ENCODE measurements at places on chromosomes 7 and 10.

GRCh38 chr10:6770846-6771245, 190.8 kb upstream of the PRKCQ start:
- DNase-seq = no peak

DNA sequence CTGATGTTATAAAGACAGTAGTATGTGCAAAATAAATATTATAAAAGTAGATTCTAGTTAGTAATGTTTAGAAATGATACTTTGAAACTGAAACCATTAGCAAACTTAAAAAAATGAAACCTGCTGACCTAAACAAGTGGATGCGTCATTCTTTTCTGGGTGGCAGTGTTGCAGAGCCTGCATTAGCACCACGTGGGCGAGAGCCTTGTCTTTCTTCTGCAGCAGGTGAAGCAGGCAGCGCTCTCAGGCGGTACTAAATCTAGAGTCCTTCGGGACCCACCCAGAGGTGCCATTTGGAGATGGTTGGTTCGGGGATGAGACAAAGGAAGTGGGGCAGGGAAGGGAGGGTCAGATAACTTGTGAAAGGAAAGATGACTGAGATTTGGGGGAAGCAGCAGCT, 759.1 kb upstream of the IGFBP3 start:
- DNase-seq = no peak

- no peak for DNase-seq
These were observed 102.8 kb downstream of the PLPP4 start for GRCh38 chr10:120559800-120560199.

DNA sequence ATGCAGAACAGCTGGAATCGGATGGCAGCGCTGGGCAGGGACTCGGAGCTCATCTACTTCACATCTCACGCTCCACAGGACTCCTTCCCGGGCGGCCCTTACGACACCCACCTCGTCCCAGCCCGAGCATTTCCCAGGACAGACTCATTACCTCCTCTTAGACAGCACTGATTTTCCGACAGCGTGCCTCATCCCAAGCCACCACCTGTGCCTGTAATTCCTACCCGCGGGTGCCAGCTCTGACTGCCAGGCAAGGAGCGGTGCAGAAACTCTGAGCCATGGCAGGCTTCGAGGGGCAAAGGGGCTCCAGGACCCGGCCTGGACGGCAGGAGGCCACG, 25.6 kb downstream of the GPER1 start:
- DNase-seq = no peak

DNA sequence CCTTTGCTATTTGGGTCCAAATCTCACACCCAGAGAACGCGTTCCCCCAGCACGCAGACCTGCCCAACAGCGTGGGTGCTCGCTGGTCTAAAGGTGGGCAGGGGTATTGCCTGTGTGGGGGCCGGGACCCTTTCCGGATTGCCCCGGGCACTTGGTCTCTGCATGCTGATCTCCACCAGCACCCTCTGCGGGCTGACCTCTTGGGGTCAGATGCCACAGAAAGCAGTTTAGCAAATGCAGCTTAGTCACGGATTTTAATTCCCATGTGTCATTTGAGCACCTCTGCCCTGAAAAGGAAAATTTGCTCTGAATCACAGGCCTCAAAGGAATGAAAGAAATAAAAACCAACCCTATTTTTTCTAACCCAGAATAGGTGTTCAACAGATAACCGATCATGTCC, 46.7 kb downstream of the PKD1L1 start:
- DNase-seq = no peak

DNA sequence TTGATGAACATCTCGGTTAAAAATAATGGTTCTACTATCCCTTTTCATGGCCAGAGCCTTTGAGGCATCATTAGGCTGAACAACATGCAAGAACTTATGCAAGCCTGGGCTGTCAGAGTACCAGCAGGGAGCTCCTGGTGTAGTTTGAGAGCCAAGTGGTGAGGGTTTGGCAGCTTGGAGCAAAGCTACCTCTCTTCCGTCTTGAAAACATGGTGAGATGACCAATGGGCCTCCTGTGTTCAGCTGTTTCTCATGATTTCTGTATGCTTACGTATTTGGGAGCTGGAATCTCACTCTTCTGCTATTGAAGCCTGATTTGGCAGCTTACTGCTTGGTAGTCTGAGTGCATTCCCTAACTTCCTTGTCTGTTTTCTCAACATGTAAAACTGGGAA, 150.4 kb downstream of the CXCL12 start:
- no peak for DNase-seq

DNA sequence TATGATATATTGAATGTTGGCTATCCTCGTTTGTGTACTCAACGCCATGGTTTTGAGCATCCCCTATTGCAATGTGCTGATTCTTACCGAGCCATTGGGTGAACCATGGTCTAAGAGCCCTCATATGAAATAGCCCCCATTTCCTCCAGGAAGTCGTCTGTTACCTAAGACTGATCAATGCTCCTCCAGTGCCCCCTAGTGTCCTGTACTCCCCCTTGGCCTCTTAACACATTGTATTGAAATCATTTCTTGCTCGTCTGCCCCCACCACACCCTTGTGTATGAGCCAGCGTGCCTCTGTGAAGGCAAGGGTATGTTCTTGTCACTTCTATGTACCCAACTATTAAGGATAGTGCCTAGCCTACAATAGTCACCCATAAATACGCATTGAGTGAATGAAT, 11.2 kb upstream of the SLC35B4 start:
- peak; percentile 64 for DNase-seq

GRCh38 chr7:155809332-155809946, 2.8 kb downstream of the SHH start:
- DNase-seq = no peak

DNA sequence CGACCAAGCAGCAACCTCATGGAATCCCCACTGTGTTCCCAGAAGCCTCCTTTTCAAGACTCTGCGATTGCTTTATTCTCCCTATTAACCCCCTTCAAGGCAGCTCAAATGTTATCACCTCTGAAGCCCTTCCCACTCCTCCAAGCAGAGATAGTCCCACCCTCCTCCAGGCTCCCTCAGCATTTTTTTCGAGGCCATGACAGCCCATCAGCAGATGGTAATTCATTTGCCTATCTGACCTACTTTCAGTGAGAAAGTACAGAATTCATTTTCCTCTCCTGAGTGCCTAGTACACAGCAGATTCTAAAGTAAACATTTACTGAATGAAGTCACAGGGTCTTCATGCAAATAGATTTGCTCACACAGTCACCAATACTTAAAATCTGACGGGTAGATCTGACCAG, 47.8 kb downstream of the HERPUD2 start:
- no peak for DNase-seq

DNA sequence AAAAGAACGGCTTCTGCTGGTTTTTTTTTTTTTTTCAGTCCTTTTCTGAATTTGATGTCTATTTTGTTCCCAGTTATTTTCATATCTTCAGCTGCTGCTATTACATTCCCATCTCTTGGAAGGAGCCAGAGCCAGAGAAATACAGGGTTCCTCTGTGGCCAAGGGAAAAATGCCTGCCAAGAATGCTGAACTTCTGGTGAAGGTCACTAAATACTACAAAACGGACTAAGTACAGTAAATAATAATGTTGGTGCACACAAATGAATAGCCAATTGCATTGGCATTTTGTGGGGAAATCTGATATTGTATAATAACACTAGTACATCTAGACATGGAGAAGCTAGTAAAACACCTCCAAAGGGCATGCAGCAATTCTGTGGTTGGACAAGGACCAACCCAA, 56.3 kb upstream of the ZEB1 start:
- no peak for DNase-seq

GRCh38 chr10:103545366-103545765, 51.9 kb downstream of the NEURL1 start:
- no peak for DNase-seq

DNA sequence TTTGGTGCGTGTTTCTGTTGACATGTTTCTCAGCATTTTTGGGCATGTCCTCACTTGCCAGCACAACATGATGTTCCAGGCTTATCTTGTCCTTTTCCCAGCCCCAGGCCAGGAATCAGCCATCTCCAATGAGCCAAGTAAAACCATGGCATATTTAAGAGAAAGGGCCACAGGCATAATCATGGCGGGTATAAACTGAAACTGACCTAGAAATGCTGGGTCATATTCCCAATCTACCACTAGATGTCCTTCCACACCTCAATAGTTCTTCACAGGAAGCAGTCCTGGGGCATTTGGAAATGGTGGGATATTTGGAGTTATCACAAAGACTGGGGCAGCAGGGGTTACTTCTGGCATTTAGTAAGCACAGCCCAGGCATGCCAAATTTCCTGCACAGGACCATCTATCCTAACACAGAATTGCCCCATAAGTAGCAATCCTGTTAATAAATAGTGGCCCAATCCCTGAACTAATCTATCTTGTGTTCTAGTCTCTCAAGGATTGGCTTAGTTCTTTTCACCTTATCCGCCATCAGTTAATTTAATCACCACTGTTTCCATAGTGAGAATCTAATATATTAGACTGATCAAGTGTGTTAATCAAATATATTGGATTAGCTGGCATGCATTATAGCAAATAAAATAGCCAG, 101.6 kb downstream of the NPSR1 start:
- DNase-seq = no peak

DNA sequence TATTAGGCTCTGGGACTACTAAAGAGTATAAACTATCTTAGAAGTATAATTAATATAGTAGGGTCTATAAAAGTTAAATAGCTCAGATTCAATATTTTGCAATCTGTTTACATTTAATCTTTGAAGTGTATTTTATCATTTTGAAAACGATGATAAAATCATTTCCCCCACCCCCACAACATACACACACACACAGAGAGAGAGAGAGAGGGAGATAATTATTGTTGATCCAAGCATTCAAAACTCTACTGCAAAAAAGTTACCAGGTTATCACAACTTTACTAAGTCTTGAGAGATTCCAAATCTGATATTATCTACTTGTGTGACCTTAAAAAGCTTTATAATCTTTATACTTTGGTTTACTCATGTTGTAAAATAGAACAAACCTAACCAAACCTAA, 14.0 kb downstream of the ZNF800 start:
- no peak for DNase-seq

DNA sequence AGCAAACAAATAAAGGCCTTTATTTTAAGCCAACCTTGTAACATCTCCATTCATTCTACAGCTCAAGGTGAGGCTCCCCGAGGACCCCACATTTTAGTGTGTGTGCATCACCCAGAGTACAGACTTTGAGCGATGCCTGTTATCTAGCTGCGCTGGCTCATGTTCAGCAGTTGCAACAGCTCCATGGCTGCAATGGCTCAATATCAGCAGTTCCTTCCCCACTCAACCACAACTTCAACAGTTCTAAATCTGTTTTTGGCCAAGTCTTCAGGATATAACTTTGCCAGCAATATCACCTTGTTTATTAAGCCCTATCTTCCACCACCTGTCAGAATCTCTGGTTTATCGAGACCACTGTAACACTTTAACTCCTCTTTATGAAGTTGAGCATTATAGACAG, 95.8 kb downstream of the WNT2 start:
- DNase-seq = no peak

GRCh38 chr7:155962191-155962967, 150.1 kb upstream of the SHH start:
- DNase-seq = no peak

DNA sequence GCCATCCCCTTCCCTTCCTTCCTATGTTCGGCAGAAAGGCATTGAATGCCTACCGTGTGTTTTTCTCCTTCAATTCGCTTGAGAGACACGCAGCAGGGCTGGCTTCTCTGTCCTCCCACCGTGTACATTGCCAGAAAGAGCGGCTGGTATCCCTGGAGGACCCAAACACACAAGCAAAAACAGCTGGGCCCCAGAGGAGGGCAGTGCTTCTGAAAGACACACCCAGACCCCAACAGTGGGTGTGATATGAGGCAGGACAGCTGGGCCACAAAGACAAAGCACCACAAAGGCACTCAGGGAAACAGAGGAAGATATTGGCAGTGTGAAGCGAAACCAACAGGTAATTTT, 133.1 kb upstream of the SH2B2 start:
- no peak for DNase-seq

DNA sequence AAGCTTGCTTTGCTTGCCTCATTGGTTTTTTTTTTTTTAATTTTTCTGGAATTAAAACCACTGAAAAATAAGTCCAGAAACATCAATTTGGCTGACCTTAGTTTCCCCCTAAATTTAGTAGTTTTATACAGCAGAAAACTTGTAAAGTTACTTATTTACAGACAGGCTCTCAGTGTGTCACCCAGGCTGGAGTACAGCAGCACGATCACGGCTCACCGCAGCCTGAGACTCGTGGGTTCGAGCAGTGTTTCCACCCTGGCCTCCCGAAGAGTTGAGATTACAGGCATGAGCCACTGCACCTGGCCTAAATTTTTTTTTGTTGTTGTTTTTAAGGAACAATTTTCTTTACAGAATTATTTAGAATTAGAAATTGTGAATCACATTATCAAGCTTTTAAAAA, 250.5 kb downstream of the SDK1 start:
- DNase-seq = no peak

- no peak for DNase-seq
These were observed 65.8 kb downstream of the VIPR2 start for GRCh38 chr7:159078911-159079270.

- DNase-seq = no peak
These were observed 95.7 kb downstream of the PKD1L1 start for GRCh38 chr7:47852330-47853245.

GRCh38 chr7:30032310-30033125, 4.3 kb downstream of the PLEKHA8 start:
- DNase-seq = no peak

- no peak for DNase-seq
These were observed 109.6 kb downstream of the KIF20B start for GRCh38 chr10:89810908-89811525.

DNA sequence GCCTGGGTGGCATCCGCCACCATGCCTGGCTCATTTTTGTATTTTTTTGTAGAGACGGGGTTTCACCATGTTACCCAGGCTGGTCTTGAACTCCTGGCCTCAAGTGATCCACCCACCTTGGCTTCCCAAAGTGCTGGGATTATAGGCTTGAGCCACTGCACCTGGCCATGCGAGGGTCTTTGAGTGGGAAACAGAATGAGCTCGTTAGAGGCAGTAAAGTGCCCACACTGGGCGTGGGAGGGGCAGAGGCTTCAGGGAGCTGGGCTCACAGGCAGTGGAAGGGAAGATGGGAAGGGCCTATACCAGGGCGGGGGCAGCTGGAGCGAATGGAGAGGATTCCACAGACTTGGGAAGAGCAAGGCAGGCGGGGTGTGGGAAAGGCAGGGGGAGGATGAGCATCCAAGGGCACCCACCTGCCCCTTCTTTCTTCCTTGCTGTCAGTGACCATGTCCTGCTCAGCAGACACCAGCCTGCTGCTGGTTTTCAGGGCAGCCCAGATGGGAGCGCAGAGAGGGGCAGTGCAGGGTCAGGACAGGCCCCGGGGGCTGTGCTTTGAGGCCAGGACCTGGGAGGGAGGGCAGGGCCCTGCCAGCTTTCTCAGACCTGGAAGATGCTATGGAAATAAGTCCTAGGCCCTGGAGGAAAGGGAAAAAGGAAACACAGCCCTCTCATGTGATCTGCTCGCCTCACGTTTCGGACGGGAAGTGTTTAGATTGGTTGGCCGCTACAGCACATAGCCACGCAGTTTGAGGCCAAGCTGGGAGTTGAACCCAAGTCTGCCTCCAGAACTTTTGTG, 4.2 kb downstream of the FZD9 start:
- no peak for DNase-seq

DNA sequence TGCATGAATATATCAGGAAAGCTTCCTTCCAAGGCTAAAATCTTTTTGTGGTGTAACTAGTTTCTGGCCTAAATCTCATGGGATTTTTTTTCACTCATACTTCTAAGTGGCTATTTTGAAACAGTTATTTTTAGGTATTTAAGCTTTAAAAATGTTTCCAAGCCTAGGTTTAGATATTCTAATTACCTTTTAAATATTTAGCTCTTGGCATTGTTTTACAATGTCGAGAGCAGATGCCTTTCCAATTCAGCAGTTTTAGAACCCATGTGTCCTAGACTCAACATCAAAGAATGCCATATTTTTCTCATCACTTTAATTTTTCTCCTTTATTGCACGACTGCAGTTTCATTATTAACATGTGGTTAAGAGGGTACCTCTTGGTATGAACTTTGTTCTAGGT, 27.1 kb upstream of the STOX1 start:
- DNase-seq = no peak
